ENCODE measurements at places on chromosomes 7 and 10.
A peak's percentile ranks its signal among the peaks of the same experiment; 100 is the strongest.

GRCh38 chr10:72134785-72135767 is 46.7 kb upstream of the SPOCK2 start:
- no peak for DNase-seq

GRCh38 chr7:43119371-43120075 is 7.1 kb downstream of the HECW1 start:
- DNase-seq = no peak

GRCh38 chr10:128546651-128547165 is 420.5 kb upstream of the MKI67 start:
- DNase-seq = no peak

DNA sequence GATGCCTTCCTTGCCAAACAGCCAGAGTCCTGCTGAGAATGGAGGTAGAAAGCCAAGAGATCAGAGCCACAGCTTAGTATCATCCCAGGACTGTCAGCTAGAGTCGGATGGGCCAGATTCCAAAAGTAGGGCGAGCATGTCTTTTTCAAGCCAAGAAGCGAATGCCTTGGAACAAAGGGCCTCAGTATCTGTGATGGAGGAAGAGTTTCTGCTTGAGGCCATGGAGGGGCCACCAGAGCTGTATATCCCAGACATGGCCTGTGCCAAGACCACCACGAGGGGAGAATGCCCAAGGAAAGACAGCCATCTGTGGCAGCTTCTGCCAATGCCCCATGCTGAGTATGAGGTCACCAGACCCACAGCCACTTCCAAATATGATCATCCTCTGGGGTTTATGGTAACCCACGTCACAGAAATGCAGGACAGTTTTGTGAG is 44.3 kb upstream of the PPP1R17 start:
- no peak for DNase-seq

- no peak for DNase-seq
Measured at GRCh38 chr10:68604441-68604840, 44.3 kb downstream of the TET1 start.

- DNase-seq = no peak
Measured at GRCh38 chr10:51743146-51743545, 43.8 kb upstream of the CSTF2T start.

- no peak for DNase-seq
Measured at GRCh38 chr10:100816671-100817070, 71.3 kb downstream of the PAX2 start.

- no peak for DNase-seq
Measured at GRCh38 chr10:74753442-74754211, 72.8 kb upstream of the KAT6B start.

GRCh38 chr10:42635098-42635497 is 3.3 kb downstream of the ZNF33B start:
- no peak for DNase-seq

DNA sequence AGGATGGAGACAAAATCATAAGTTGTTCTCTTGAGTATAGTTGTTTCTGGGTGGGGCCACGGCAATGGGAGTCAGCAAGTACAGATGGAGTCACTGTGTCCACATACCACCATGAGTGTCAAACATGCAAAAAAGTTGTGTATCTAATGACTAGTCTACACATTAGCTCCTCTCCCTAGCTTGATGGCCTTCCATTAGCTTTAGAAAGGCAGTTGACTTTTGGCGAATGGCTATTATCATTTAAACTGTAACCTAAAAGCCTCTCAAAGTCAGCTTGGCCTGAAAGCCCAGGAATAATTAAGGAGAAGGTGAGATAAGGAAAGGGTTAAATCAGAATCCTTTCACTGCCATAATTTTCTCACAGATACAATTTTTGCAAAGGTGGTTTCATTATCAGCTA is 95.5 kb upstream of the MEOX2 start:
- DNase-seq = no peak

GRCh38 chr10:70132098-70133029 is at the start of gene AIFM2:
Gene AIFM2 (minus strand): TSS chr10:70132825. CDS start chr10:70124084, 8,741 bp downstream.
- peak; percentile 79 for DNase-seq

- DNase-seq = no peak
Measured at GRCh38 chr7:13829914-13830900, 159.3 kb downstream of the ETV1 start.

DNA sequence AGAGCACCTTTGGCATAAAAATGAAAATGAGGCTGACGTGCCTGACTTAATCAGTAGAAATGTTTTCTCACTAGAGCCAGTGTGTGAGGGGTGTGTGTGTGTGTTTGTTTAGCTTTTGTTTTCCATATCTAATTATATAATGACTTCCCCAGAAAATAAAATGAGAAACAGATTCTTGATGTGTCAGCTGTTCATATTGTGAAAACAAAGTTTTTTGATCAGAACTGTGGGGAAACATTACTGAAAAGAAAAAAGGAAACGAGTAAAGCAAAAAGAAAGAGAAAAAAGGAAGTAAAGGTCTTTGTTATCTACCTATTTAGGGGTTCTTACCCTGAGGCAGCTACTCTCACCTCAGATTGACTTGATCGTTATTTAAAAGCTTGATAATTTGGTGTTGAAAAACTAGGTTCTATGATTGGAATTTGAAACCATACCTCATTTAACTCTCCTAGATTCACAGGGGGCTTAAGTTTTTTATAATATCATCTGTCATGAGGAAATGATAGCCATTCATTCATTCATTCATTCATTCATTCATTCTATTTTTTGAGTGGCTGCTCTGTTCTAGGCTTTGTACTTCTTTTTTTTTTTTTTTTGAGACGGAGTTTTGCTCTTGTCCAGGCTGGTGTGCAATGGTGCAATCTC is 58.0 kb downstream of the CREM start:
- no peak for DNase-seq

DNA sequence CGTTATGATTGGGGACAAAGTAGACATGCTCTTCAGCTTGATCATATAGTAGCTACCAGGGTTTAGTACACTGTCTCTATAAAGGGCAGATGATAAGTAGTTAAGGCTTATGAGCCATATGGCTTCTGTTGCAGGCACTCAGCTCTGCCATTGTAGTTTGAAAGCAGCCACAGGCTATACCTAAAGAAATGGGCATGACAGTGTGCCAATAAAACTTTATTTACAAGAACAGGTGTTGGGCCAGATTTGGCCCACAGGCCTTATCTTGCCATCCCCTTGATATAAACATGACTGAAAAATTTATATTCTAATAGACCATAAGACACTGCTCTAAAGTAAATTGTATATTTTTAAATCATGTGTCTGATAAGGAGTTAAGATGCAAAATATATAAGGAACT is 36.6 kb downstream of the GRK5 start:
- no peak for DNase-seq

DNA sequence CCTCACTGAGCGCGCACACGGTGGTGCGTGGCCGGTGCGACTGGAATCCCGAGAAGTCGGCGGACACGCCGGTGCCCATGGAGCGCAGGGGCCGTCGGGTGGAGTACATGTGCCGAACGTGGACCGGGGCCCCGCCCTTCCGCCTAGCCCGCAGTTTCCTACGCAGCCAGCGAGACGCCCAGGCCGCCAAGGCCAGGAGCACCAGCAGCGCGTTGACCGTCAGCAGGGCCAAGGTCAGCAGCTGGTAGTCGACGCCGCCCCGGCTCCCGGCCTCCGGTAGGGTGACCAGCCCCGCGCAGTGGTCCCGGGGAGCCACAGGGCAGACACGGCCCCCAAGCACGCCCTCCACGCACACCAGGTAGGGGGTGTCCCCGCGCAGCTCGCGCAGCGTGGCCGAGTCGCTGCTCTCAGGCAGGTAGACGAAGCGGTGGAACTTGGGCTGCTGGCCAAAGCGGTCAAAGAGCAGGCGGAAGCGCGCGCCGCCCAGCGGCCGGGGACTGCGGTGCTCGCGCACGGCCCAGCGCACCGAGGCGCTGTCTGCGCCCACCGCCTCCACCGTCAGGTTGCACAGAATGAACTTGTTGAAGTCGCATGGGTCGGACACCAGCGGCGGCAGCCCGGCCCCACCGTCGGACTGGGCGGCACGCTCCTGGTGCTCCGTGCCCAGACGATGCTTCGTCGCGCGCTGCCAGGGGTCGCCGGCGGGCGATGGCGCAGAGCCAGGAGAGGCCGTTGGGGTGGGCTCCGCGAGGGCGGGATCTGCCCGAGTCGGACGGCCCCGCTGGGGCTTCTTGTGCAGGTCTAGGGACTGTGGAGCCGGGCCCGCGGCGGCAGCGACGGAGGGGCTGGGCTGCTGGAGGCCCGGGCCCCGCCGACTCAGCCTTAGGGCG is 2.2 kb downstream of the TRIL start:
- peak; percentile 18 for DNase-seq

- DNase-seq = no peak
Measured at GRCh38 chr10:62733654-62734293, 70.7 kb upstream of the ADO start.
